ENCODE measurements at places on chromosomes 2 and 18.

DNA sequence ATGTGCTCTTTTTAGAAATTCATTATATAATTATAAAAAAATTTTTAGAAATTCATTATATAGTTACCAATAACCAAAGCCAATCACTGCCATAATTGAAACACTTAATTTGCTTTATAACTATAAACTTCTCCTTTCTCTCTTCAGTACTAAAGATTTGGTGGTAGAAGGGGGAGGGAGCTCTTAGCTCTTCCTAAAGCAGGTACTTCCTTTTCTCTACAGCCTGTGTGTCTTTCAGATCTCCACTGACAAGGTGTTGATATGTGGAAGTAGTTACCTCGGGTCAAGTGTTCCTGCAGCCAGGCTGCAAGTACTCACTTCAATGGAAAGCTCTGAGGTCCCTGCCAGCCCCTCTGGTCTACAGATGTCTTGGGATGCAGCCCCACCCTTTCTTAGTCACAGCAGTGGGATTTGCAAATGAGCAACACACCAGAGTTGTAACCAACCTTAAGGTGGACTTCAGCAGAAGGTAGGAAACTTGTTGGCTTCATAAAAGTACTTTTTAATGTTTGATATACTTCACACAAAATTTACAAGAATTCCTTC is 690.0 kb downstream of the ARHGAP15 start:
- DNase-seq = no peak

GRCh38 chr2:55025627-55026026 is 24.6 kb downstream of the RTN4 start:
- no peak for DNase-seq

DNA sequence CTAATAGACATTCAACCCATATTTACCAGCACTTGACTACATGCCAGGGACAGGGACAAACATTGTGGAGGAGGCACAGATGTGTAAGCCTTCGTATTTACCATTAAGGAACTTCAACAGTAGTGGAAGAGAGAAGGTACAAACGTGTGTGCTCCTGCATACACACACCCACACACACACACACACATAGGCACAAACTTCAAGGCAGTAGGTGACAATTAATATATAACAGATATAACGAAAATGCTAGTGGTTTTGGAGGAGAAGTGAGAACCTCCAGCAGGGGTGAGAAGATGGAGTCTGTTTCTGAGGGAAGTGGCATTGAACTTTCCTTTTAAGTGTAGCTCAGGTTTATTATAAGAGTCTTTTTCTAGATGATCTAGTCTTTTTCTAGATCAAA is 231.1 kb downstream of the SETBP1 start:
- no peak for DNase-seq

DNA sequence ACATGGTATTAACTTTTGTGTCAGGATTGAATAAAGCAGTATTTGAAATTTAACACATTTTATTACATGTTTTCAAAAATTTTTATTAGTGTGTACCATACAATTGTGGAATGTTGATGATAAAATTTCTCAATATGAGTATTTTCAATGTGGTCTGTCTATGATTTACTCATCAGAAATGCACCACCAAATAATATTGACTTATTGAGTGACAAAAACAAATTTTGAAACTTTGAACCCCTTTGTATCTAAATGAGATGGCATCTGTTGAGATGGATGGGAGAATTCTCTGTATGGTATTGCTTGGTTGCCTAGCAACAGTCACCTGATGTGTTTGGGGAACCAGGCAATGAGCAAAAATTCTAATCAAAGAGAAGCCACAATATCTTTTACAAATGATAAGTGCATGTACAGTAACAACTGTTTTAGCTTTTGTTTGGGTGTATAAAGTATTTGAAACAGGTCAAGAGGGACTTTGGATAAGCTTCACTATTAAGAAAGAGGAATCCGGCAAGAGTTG is 400.1 kb downstream of the CCDC85A start:
- DNase-seq = no peak

- no peak for DNase-seq
Measured at GRCh38 chr2:239003624-239004273, 155.9 kb downstream of the TWIST2 start.

- DNase-seq = no peak
Measured at GRCh38 chr2:138504546-138505235, 3.1 kb downstream of the SPOPL start.

- DNase-seq = no peak
Measured at GRCh38 chr2:202510911-202511310, 123.9 kb upstream of the FAM117B start.

- DNase-seq = no peak
Measured at GRCh38 chr2:141778315-141778835, 352.4 kb downstream of the LRP1B start.
